ENCODE measurements at places on chromosomes 7 and 10.
A peak's percentile ranks its signal among the peaks of the same experiment; 100 is the strongest.

DNA sequence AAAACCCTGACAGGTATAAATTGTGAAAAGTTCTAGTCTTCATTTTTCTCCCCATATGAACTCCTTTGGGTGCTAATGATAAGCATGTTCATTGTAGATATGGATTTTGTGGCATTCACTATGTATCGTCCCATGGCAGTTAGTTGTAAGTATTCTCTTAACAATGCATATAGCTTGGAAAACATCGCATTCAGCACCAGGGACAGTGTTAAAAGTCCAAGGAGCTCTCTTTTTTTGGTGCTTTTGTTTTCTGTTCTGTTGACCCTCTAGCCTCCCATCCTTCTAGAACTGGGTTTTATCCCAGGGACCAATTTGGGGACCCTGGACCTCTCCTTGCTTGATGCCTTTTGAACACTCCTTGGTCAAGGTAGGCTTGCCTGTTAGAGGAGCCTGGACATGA is 37.7 kb downstream of the INSYN2A start:
- DNase-seq = no peak

GRCh38 chr7:139570119-139570518 is 46.6 kb downstream of the CLEC2L start:
- no peak for DNase-seq

DNA sequence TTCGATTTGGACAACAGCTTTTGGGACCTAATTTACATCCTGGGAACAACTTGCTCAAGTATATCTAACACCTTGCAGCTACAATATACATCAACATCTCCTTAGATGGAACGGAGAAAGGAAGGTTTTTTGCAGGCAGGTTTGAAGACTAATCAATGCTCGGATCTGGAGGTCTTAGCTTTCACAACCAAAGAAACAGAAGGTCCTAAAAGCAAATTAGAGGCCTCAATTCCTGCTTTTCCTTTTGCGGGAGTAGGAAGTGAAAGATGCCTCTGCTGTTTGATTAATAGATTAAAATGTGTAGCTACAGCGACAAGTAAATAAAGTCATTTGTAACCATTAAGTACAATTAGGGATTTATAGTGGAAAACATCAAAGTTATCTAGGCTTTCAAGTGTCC is 3.7 kb upstream of the SP8 start:
- DNase-seq = no peak

DNA sequence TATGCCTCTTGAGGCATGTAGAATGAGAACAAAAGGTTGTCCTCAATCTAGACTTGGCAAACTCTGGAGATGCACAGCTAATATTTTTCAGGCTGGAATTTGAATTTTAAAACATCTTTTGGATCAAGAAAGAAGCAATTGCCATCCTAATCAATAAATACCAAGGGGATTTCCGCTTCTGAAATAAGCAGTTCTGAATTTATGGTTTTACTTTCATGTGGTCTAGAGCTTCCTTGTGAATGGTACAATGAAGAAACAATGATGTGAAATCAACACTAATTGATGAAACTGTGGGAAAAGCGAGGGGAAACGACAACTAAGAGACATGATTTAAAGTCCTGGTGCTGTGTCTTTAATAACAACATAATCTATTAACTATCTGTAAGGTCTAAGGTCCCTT is 1202.7 kb downstream of the SORCS3 start:
- no peak for DNase-seq

GRCh38 chr7:14380881-14381280 is 391.4 kb upstream of the ETV1 start:
- no peak for DNase-seq

GRCh38 chr10:127991543-127992255 is 84.8 kb downstream of the PTPRE start:
- DNase-seq = no peak

DNA sequence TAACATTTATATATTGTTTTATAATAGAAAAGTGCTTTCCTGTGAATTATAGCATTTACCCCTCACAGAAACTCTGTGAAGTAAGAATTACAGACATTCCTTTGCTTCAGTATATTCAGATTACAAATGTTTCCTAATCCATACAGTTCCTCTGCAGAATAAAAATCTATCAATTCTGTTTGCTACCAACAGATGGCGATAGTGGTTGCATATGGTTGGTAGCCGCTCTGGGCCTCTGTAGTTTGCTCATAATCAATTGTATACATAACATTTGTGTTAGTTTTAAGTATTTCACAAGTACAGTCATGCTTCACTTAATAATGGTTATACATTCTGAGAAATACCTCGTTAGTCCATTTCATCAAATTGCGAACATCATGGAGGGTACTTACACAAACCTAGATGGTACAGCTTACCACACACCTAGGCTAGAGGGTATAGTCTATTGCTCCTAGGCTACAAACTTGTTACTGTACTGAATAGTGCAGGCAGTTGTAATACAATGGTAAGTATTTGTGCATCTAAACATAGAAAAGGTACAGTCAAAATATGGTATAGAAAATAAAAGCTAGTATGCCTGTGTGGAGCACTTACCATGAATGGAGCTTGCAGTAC is 94.4 kb upstream of the STEAP4 start:
- DNase-seq = no peak

DNA sequence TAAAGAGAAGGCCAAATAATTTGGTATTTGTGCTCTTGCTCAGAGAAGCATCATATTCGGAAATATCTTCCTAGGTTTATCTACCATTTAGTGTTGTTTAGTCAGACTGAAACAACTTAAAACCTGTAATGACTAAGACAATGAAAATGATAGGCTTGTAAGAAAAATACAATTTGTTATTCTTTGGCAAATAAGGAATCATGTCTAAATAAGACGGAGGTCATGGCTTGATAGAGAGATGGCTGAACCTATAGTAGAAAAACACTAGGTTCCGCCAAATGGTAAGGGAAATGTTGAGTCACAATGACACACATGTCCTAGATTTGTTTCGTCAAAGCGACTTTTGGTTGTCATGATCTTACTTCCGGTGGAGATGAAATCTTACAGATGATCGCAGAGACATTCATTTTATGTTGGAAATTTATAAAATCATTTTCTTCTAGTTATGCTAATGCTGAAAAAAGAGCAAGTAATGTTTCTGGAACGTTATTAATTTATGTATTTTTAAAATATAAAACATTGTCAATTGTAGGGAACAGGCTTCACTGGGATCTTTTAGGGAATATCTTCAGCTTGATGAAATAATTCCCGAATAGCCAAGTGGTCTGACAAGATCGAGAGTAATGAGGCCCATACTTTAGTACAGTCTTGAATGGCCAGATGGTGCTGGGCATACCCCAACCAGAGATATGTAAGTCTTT is 1.0 kb downstream of the SRGN start:
- no peak for DNase-seq

GRCh38 chr7:28093623-28094232 is 86.9 kb downstream of the JAZF1 start:
- peak; percentile 30 for DNase-seq

DNA sequence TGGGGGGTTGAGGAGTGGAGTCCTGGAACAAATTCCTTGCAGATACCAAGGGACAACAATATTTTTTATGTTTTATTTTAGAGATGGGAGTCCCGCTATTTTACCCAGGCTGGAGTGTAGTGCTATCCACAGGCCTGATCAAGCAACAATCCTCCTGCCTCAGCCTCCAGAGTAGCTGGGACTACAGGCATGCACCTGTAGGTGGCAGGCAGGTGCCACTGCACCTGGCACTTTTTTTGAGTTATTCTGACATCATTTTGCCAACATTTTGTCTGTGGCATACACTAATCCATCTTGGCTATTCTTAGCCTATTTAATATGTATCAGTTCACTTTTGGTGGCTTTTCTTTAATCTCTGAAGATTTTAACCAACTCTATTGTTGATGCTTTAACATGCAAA is 317.8 kb upstream of the MTPN start:
- DNase-seq = no peak

GRCh38 chr7:94253686-94254085 is 141.0 kb upstream of the COL1A2 start:
- no peak for DNase-seq

- DNase-seq = no peak
Observed at GRCh38 chr10:104066945-104067344, 18.7 kb downstream of the COL17A1 start.

DNA sequence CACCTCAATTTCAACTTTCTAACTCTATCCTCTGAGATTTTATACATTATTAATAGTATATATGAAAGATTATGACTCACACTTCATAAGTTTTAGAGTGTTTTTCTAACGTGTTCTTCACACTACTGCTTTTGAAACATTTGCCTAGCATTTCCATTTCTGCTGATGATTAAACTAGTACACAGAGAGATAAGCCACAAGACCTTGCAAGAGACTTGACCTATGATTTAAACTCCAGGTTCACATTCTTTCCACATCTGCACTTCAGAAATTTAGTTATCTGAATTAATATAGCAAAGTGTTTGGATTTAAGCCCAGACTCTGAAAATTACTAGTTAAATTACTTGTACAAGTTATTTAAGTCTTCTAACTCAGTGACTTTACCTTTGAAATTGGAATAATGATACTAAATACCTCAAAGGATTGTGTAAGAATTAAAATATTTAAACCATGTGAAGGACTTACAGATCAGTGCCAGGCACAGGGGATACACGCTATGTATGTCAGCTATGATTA is 66.6 kb downstream of the PCLO start:
- no peak for DNase-seq

DNA sequence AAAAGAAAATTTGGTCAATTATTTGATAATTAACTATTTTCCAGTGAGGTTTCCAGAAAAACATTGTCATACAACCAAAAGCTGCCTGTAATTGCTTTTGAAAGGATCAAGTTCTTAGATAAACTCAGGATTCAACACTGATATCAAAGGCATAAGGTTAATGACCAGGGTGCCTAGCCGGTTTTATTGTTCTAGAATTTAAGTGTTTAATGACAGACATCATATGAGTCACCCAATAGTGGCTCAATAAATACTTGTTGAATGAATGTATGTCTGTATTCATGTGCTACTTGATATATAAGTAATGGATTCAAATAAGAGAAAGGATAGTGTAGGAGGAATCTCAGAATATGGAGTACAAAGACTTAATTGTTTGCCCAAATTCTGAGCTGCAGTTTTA is 196.1 kb upstream of the LRGUK start:
- no peak for DNase-seq

DNA sequence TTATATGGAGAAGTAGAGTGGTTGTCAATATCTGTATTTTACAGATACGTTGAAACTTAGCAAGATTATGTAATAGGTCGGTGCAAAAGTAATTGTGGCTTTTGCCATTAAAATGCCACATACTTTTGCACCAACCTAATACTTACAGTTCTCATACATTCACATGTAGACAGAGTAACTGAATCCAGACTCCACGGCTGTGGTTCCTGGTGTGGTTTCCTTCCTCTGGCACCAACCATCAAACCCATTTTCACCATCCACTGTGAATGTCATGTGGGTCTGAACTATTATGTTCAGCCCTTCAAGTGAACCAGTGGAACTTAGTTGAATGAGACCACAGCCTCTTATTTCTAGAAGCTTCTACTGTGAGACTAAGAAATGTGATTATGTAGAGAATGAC is 31.5 kb upstream of the SLIT1 start:
- no peak for DNase-seq

DNA sequence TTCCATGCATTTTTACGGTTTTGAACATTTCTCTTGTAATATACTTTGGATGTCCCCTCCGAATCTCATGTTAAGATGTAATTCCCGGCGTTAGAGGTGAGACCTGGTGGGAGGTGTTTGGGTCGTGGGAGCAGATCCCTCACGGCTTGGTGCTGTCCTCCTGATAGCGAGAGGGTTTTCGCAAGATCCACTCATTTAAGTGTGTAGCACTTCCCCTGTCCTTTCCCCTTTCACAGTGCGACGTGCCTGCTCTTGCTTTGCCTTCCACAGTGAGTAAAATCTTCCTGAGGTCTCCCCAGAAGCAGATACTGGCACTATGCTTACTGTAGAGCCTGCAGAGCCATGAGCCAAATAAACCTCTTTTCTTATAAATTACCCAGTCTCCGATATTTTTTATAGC is 6.6 kb downstream of the GPR141 start:
- no peak for DNase-seq

- DNase-seq = no peak
Observed at GRCh38 chr10:123945325-123945920, 53.8 kb upstream of the CPXM2 start.

GRCh38 chr7:6116211-6116610 is 85.0 kb downstream of the ANKRD61 start:
- no peak for DNase-seq

- DNase-seq = no peak
Observed at GRCh38 chr10:89670926-89671325, 25.9 kb upstream of the PANK1 start.

Measured in stimulated activated CD8-positive, alpha-beta memory T cell treated with anti-CD3 and anti-CD28 coated beads, Interleukin-4, amount 100 ng/mL, for 24 hours (primary cell).